ENCODE measurements at places on chromosomes 6 and 20. TPM values are rescaled to one million over a fixed set of nuclear protein-coding genes. Genes with fewer than 3 reads are reported as not detected.

The WASF1 gene
- total RNA-seq, result 21.9 TPM

The MLN gene
- total RNA-seq, result not detected

The RAB32 gene
- 103 TPM for total RNA-seq

The KIAA0408 gene
- total RNA-seq, result 0.13 TPM

The ACOT13 gene
- 9.8 TPM for total RNA-seq

The MATN4 gene
- not detected for total RNA-seq

The COL12A1 gene
- total RNA-seq, result 16.1 TPM

The EBF4 gene
- total RNA-seq, result 1.0 TPM

The STX11 gene
- 11.3 TPM for total RNA-seq

The MOCS3 gene
- total RNA-seq, result 9.0 TPM

The UBE2C gene
- 34.0 TPM for total RNA-seq

The PAK5 gene
- not detected for total RNA-seq

The RAD21L1 gene
- total RNA-seq, result 0.07 TPM

The GRM1 gene
- under 0.01 TPM for total RNA-seq

The RBPJL gene
- not detected for total RNA-seq

The PARD6B gene
- 0.43 TPM for total RNA-seq

The PDE7B gene
- total RNA-seq, result 64.5 TPM

The PRDM13 gene
- total RNA-seq, result not detected

The SEMG1 gene
- total RNA-seq, result not detected

The TRMT11 gene
- 23.4 TPM for total RNA-seq

The PKHD1 gene
- not detected for total RNA-seq

The KCNB1 gene
- under 0.01 TPM for total RNA-seq

The SIRPB2 gene
- 0.79 TPM for total RNA-seq

The GSTA1 gene
- total RNA-seq, result not detected

The PROKR2 gene
- total RNA-seq, result not detected

The BMP6 gene
- 203 TPM for total RNA-seq

The CST2 gene
- total RNA-seq, result not detected

All from thoracic aorta endothelial cell (primary cell).